Activated CD8-positive, alpha-beta memory T cell treated with anti-CD3 and anti-CD28 coated beads for 1 hour (primary cell): ENCODE measurements at places on chromosomes 11 and 22.

DNA sequence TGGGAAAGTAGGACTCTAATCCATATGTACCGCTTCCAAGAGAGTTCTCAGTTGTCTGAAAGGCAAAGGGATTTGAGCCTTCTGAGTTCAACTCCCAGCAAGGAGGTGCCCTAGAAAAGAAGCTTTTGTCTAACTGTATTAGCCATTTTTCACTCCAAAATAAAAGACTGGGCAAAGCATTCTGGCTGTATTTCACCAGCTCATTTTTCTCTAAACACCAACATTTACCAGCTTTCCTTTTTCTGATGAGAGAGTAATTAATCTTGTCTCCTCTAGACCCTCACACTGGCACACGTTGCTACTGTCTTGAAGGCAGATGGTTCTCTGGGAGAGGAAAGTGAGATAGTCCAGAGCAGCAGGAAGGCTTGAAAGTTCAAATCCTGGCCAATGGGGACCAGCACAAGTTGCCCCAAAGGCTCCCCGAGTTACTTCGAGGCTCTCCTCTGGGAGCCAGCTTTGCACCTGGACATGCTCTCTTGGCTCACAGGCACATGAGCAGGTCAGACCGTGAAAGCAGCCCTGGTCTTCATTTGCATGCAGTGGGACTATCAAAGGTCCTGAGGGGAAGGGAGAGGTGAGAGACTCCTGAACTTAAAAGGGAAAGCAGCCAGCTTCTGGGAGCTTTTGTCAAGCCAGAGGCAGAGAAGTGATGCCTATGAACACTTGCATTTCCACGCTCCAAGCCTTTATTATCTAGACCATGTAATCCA lies 100.0 kb downstream of the NTM start:
- no peak for DNase-seq

DNA sequence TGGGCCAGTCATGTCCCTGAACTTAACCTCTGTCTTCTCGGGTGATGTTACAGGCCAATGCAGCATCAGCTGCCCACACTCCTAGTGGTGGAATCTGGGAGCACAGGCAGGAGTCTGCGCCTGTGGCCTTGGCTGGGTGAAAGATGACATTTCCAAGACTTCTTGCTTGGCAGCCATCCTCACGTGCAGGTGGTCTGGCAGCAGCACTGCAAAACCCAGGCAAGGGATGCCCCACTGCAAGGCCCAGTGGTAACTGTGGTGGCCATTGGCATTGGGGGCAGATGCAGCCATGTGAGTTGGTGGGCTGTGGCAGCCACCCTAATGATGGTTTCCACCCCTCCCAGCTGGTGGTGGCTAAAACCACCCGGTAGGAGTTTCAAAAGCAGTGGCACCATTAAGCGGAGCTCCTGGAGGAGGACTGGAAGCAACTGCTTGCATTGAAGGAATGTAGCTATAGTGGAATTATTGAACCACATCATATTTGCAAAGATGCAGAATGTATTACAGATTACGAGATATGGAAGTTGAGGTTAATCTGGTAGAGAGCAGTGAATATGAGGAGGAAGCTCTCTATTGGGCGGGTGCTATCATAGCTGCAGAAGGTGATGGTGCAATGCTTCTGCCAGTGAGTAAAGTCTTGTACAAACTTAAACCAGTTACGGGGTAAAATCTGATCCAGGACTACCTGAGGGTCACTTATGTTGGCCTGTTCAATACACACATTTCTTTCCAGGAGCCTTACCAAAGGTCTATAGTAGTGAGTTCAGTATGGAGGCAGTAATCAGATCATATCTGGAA lies 120.7 kb upstream of the TOP3B start:
- DNase-seq = no peak

DNA sequence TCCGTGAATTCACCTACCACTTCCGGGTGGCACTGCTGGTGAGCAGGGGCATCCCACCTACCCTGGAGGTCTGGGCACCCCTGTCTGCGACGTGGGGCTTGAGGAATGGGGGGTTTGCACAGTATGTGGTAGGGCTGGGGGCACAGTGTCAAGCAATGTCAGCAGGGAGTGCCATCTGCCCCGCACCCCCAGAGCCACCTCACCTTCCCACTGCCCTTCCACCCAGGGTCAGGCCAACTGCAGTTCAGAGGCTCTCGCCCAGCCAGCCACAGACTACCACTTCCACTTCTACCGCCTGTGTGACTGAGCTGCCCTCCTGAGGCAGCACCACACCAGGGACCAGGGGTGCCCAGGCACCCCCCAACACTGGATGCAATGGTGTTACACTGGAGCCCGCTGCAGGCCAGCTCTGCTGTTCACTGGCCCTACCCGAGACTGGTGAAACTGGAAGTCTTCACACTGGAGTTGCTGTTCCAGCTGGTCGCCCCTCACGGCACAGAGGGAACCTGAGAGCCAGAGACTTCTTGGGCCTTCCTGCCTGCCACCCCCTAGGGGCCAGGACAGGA lies 6.5 kb downstream of the TMEM258 start:
- DNase-seq = no peak

GRCh38 chr22:50628543-50629134 lies 687 bp upstream of the ARSA start:
- no peak for DNase-seq

- DNase-seq = no peak
Measured at GRCh38 chr11:34564807-34565241, 51.2 kb upstream of the ELF5 start.

DNA sequence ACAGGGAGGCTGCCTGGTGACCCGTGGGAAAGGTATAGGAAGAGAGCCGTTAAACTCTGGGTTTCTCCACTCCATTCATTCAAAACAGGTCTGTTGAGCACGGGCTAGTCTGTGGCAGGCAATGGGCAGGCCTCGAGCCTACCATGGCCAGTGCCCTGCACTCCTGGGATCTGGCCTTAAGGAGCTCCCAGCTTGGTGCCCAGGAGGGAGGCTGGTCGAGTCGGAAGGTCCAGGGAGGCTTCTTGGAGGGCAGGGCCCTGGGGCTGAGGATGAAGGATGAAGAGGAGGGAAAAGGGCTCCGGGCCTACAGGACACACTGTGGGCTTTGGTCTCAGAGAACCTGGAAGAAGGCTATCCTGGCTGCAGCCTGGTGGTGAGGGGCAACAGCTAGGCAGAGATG lies 41.9 kb upstream of the MN1 start:
- DNase-seq = no peak

- no peak for DNase-seq
Measured at GRCh38 chr11:116879800-116880625, 42.6 kb upstream of the APOA1 start.

DNA sequence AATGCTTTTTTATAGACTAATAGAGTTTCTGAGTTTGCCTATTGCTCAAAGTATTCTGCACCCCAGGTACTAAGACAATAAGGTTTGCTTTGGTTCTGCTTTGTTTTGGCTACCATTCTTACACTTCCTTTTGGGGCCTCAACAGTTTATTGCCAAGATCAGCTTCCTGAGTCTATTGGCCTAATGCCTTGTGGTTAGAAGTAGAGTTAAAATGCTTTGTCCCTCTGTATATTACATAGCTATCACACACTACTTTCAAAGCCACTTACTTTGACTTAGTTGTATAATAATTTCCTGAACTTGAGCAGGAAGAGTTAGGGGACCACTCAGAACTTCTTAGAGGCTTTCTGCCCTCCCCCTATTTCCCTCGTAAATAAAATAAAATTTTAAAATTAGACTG lies 96.5 kb downstream of the DLG2 start:
- DNase-seq = no peak

GRCh38 chr22:24265734-24266133 lies 4.9 kb upstream of the SPECC1L start:
- no peak for DNase-seq

GRCh38 chr11:1193326-1194230 lies 29.3 kb upstream of the MUC5B start:
- no peak for DNase-seq
